Stimulated activated CD4-positive, alpha-beta T cell treated with anti-CD3 and anti-CD28 coated beads, Interleukin-1b, Interleukin-23, amount 100 ng/mL, for 1 hour (primary cell): ENCODE measurements at places on chromosomes 11 and 22.

DNA sequence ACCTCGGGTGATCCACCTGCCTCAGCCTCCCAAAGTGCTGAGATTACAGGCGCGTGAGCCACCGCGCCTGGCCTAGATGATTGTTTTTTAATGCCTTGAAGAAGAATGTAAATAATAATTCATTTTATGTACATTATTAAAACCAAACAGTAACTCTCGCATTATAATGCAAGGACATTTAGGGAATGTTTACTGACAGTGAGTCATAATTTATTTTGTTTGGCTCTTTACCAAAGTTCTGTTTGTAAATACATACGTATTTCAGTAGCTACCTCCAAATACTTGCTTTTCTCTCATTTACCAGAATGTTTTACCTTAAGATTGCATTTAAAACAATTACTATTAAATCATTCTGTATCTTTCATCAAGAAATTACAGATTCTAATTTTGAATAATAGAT is 3.0 kb downstream of the RAB39A start:
- no peak for DNase-seq

- no peak for DNase-seq
These were observed 18.4 kb downstream of the EIF3F start for GRCh38 chr11:8005556-8005955.

- no peak for DNase-seq
These were observed 85.8 kb downstream of the MYO7A start for GRCh38 chr11:77213589-77214428.

DNA sequence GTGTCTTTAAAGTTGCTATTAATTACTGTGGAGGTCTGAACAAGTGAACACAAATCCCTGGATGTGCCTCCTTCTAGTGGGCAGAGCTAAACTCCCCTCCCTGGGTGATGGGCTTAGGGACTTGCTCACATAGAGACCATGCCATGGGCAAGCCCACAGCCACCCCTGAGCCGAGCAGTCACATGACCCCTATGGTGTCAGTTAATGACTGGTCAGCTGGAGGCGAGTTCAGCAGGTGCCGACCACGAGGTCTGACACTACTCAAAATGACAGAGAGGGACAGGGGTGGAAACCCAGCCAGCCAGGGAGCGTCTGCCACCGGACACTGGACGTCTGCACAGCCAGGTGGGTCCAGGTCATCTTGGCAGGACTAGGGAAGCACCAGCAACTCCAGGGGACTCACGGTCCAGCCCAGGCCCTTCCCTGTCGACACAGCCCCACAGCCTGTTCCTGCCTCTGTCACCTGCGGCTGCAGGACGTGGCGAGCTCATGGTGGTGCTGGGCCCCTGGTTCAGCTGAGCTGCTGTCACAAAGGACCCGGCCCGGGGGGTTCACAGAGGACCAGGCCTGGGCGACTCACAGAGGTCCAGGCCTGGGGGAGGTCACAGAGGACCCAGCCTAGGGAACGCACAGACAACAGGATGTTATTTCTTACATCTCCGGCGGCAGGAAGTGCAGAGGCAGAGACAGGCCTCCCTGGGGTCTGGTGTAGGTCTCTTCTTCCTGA is 135.0 kb downstream of the BRD1 start:
- no peak for DNase-seq

DNA sequence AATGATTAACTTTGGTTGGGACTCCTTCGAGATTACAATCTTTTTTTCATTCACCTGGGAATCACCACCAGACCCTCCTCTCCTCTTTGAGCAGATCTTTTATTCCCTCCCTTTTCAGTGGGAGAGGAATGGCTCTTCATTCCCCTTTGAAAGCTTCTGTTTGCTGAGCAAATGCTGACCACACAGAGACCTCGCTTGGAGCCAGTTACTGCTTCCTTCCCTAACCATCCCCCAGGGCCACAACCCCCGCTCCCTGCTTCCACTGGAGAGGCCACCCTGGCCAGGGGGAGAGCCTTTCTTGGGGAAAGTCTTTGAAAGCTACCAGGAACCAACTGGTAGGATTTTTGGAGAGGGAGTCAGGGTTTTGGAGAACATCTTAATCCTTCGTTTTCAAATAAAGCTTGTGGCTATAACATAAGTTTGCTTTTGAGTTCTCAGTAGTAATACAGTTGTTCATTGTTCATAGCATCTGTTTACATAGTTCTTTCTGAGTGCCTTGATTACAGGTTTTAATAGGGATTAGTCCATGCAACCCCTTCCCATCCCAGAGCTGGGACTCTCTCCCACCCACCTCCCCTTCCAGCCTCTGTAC is 138.4 kb downstream of the DBX1 start:
- DNase-seq, result no peak

GRCh38 chr11:33063326-33063881 is 24.0 kb downstream of the TCP11L1 start:
- DNase-seq, result no peak

DNA sequence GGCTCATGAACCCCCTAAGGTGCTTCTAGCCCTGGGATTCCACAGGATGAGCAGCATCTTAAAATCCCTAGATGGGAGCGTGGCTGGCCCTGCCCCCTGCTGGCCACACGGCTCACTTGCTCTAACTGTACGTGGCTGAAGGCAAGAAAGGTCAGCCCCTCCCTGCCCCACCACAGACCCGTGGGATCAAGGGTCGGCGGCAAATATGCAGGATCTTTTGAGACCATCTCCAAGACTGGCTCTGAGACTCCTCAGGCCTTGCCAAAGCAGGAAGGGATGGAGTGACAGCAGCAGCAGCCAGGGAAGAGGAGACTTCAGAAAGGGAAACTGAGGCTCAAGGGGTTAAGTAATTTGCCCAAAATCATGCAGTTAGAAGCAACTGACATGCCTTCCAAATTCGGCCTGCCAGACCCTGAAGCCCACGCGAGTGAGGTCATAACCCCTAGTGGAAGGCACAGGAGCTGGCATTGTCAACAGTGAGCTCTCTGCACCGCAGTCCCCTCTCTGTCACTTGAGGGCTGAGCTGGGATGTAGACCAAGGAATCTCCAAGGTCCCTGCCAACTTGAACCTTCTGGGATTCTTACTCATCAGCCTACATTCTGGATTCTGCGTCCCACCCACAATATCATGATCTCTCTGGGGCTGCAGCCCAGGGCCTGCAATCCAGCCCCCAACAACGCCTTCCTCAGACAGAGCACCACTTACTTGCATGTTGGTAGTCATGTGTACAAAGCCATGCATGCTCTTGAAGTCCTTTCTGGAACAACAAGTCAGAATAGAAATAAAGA is 31.4 kb downstream of the CREB3L1 start:
- peak; percentile 56 for DNase-seq

DNA sequence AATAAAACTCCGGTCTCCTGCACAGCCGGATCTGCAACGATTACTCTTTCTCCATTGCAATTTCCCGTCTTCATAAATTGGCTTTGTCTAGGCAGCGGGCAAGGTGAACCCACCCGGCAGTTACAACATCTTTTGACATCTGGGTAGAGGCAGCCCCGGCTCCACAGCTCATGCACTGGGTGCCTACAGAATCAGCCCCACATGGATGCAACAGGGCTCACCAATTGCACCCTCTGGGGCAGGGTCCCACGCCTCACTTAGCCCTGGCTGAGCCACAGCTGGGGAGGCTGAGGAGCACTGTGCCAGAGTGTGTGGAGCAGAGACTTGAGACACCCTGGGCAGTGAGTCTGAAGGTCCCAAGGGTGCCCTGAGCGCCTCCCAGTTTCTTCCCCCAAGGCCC is 710.2 kb downstream of the TBC1D22A start:
- no peak for DNase-seq

DNA sequence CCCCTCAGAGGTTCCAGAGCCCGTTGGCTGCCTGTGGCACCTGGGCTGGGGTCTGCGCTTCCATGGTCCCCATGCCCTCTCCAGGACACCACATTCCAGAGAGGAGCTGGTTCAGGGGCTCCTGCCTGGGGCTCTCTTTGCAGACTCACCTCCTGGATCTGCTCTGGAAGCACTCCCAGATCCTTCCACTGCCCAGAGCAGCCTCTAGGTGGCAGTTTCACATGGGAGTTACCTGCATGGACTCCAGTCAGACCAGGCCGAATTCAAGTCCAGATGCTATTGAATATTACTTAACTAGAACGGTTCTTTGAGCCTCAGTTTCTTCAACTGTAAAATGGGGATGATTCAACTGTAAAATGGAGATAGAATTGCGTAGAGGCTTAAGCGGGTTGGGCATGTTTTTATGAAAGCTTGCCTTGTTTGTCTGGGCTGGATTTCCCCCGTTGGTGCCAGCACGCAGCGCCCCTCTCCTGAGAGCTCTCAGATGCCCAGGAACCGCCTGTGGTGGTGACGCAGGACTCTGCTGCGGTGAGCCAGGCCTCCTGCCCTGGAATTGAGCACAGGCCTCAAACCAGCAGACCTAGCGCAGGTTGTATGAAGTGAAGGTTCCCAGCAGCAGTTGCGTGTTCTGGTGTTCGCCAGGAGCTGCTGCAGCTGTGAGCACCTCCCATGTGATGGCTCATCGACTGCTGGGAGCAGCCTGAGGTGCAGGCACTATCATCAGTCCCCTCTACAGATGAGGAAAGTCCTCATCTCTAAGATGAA is 44.2 kb downstream of the LMO1 start:
- no peak for DNase-seq
